ENCODE measurements at places on chromosomes 11 and 22.

DNA sequence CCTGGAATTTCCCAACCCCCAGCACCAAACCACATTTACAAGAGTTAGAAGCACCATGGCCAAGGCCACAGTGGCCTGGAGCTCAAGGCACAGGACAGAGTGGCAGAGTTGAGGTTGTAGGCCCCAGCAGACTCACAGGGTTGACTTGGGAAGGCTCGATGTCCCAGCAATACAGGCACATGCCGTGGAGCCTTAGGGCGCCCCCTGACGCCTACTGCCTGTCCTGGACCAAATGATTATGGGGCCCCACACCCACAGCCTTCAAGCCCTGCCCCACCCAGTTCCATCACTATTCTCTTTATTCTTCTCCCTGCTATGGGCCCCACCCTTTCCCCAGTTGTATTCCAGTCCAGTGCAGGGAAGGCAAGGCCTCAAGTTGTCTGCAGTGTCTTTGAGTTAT, at the start of gene CCDC179:
Gene CCDC179, minus strand, starts transcription at position 234 of the 400 bp plus-strand sequence. Its CDS starts 53 bp downstream, at position 181.
- DNase-seq = no peak

DNA sequence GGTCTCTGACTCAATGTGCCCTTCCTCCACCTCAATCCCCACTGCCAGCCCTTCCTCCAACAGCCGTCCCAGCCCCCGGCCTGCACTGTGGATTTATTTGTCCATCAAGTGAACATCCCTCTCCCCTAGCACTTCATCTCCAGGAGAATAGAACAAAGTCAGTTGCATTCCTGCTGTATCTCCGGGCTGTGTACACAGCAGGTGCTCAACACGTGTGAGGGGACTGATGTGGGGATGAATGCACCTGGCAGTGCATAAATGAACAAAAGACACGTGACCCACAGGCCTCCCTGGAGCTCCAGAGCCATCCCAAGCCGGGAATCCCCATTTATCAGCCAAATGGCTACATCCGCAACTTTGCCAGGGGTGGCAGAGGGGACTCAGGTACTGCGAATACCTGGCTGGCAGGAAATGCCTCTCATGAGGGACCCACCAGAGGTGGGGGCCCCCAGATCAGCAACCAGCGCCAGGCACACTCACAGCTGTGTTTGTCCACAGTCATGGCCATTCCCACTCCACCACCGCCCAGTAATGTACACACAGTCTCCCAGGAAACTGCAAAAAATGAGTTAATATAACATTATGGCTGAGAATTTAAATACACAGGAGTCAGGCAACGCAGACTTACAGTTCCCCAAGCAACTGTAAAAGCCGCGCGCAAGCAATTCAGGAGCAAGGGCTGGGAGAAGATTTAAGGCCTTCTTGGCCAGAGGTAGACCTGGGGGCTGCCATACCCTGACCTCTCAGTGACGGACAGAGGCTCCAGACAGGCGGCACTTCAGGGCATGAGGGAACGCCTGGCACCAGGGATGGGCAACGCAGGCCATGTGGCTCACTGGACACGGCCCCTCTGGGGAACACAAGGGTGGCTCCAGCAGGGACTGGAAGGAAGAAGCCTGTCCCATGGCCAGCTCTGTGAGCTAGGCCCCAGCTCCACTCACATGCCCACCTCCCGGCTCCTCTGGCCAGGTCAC, 50.3 kb upstream of the TCF20 start:
- no peak for DNase-seq

- no peak for DNase-seq
Observed at GRCh38 chr22:48208894-48209293, 1446.4 kb downstream of the TBC1D22A start.

GRCh38 chr11:57648801-57649735, 644 bp downstream of the YPEL4 start:
- no peak for DNase-seq

GRCh38 chr11:34033399-34033798, 18.1 kb upstream of the CAPRIN1 start:
- DNase-seq = no peak

GRCh38 chr22:46355996-46356471, 20.5 kb downstream of the TRMU start:
- DNase-seq = no peak
